Calu3 (cell line): ENCODE measurements at places on chromosomes 6 and 20. TPM values are rescaled to one million over a fixed set of nuclear protein-coding genes. Genes with fewer than 3 reads are reported as not detected.

- H3K4me1 ChIP-seq = no peaks in the 10 kb centered on the region
- no peak overlapping the region for H3K27ac ChIP-seq
- DNase-seq = no peak
- H3K36me3 ChIP-seq = no peaks in the 10 kb centered on the region
- no peak overlapping the region for H3K4me3 ChIP-seq
These were observed 12.2 kb downstream of the LIN28B start for GRCh38 chr6:104969108-104969507.

GRCh38 chr6:27616328-27617045, 143.6 kb upstream of the ZNF184 start:
- H3K36me3 ChIP-seq = peaks cover 14% of the 10 kb centered on the region
- no peaks in the 10 kb centered on the region for H3K4me1 ChIP-seq
- H3K4me3 ChIP-seq = peak overlapping the region; percentile 77
- no peak overlapping the region for H3K27ac ChIP-seq

DNA sequence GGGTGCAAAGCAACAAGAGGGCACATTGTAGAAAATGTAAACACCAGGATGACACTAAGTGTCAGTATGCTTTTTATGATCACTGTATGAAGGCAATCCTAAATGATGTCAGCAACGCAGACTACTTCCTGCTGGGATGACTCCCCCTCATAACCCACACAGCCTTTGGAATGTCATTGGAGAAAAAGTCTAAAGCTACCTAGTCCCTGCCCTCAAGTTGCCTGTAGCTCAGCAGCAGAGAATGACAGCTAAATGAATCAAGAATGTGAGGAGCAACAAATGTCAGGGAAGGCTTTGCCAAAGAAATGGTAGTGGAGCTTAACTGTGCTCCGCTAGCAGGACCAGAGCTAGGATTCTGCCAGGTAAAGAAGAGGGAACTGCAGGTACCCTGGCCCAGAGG, 555.6 kb downstream of the CD83 start:
- H3K27ac ChIP-seq = no peak overlapping the region
- no peaks in the 10 kb centered on the region for H3K27me3 ChIP-seq
- H3K4me1 ChIP-seq = peaks cover 8% of the 10 kb centered on the region
- DNase-seq = no peak

GRCh38 chr20:41169791-41170351, 32.5 kb downstream of the PLCG1 start:
- no peak for DNase-seq
- peaks cover 23% of the 10 kb centered on the region for H3K36me3 ChIP-seq
- no peak overlapping the region for H3K4me3 ChIP-seq
- no peaks in the 10 kb centered on the region for H3K4me1 ChIP-seq

- H3K27ac ChIP-seq = peak overlapping the region; percentile 70
- DNase-seq = peak; percentile 66
- H3K36me3 ChIP-seq = peaks cover 71% of the 10 kb centered on the region
These were observed 28.7 kb downstream of the KCNK5 start for GRCh38 chr6:39200498-39201020.

DNA sequence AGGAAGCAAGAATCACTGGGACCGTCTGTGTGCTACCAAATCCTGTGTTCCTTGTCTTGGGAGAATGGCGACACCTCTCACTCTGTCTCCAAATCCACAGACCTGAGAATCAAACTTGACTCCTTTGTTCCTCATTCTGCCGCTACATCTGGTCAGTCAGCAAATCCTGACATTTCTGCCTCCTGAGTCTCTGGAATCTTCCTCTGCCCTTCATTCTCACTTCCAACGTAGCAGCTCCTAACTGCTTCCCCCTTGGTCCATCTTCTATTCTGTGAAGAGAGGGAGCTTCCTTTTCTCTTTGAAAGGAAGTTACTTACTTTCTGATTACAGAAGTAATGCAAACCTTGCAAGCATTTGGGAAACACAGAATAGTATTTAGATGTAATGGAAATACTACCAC, 37.7 kb downstream of the SYTL3 start:
- no peak for DNase-seq
- no peaks in the 10 kb centered on the region for H3K36me3 ChIP-seq
- no peaks in the 10 kb centered on the region for H3K27me3 ChIP-seq
- no peak overlapping the region for H3K4me3 ChIP-seq

GRCh38 chr20:2626853-2627541, 25.4 kb upstream of the NOP56 start:
- H3K27ac ChIP-seq = peak overlapping the region; percentile 58
- DNase-seq = peak; percentile 86
- H3K4me1 ChIP-seq = peaks cover 11% of the 10 kb centered on the region
- no peaks in the 10 kb centered on the region for H3K27me3 ChIP-seq
- H3K4me3 ChIP-seq = peak overlapping the region; percentile 14

DNA sequence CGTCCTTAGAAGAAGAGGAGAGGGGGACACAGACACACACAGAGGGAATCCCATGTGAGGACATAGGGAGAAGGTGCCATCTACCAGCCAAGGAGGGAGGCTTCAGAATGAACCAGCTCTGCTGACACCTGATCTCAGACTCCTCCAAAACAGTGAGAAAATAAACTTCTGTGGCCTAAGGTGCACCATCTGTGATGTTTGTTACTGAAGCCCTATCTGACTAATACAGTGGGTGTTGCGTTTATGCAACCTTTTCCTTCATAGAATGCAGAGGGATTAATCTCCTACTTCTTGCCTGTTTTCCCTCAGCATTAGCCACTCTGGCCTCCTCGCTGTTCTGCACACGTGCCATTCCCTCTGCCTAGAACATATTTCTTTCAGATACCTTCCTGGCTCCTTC, 81.5 kb upstream of the EDN1 start:
- H3K4me3 ChIP-seq = no peak overlapping the region
- H3K27me3 ChIP-seq = no peaks in the 10 kb centered on the region
- no peak overlapping the region for H3K27ac ChIP-seq
- DNase-seq = no peak
- H3K36me3 ChIP-seq = no peaks in the 10 kb centered on the region

GRCh38 chr20:48716086-48716485, 111.7 kb downstream of the PREX1 start:
- H3K4me1 ChIP-seq = no peaks in the 10 kb centered on the region
- peaks cover 89% of the 10 kb centered on the region for H3K27me3 ChIP-seq
- no peak overlapping the region for H3K4me3 ChIP-seq
- no peaks in the 10 kb centered on the region for H3K36me3 ChIP-seq

DNA sequence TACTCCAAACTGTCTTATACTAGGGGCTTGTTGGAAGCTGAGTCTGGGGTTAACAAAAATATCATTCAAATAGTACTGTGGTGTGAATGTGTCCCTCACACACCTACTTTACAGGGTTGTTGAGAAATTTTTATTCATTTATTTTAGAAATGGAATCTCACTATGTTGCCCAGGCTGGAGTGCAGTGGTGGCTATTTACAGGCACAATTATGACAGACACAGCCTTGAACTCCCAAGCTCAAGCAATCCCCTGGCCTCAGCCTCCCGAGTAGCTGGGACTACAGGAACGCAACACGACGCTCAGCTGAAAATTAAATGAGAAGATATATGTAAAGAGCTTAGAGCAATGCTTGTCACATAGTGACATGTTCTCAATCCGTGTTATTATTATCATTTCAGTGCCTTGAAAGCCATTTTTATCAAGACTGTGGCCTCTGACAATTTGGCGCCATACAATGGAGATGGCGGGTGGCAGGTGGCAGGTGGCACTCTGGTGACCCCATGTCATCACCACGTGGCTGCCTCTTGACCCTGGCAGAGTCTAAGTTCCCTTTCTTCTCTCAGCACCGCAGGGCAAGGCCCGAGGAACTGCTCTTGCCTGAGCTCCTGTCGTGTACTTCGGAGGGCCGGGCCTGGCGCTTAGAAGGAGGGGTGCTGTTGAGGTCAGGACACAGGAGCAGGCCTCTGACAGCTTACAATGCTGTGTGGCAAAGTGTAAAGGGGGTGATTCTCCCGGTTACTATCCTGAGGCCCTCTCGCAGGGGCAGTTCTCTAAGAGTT, 64.5 kb downstream of the STX11 start:
- H3K36me3 ChIP-seq = peaks cover 22% of the 10 kb centered on the region
- H3K27ac ChIP-seq = peak overlapping the region; percentile 99
- no peak for DNase-seq
- peaks cover 16% of the 10 kb centered on the region for H3K4me1 ChIP-seq
- peak overlapping the region; percentile 80 for H3K4me3 ChIP-seq
- peaks cover 13% of the 10 kb centered on the region for H3K27me3 ChIP-seq

- H3K4me1 ChIP-seq = peaks cover 58% of the 10 kb centered on the region
- H3K36me3 ChIP-seq = peaks cover 53% of the 10 kb centered on the region
- H3K27ac ChIP-seq = peak overlapping the region; percentile 99
- DNase-seq = peak; percentile 67
- peaks cover 14% of the 10 kb centered on the region for H3K27me3 ChIP-seq
These were observed 533 bp downstream of the ZFAND3 start for GRCh38 chr6:37819802-37820717.

GRCh38 chr6:2948228-2949025, 22.9 kb downstream of the SERPINB6 start:
- no peaks in the 10 kb centered on the region for H3K27me3 ChIP-seq
- no peak overlapping the region for H3K4me3 ChIP-seq
- H3K4me1 ChIP-seq = no peaks in the 10 kb centered on the region
- no peak overlapping the region for H3K27ac ChIP-seq
- DNase-seq = no peak
- peaks cover 5% of the 10 kb centered on the region for H3K36me3 ChIP-seq

DNA sequence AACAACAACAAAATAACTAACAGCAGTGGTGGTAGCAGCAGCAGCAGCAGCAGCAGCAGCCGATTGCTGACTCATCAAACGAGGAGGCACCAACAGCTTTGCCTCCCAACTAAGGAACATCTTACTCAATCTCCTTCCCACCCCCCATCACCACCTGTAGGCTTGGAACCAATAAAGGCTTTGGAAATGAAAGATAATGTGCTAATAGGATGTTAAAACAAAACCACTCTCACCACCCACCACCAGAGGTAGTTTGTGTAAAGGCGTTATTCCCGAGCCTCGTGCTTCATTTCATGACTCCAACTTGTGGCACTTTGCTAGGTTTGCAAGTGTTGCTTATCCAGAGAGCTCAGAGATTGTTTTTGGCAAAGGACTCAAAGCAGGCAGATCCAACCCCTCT, 346.5 kb downstream of the CD83 start:
- peaks cover 29% of the 10 kb centered on the region for H3K27me3 ChIP-seq
- H3K4me3 ChIP-seq = no peak overlapping the region
- DNase-seq = no peak

- H3K4me1 ChIP-seq = no peaks in the 10 kb centered on the region
- no peaks in the 10 kb centered on the region for H3K27me3 ChIP-seq
- no peak for DNase-seq
- H3K27ac ChIP-seq = no peak overlapping the region
- no peaks in the 10 kb centered on the region for H3K36me3 ChIP-seq
- no peak overlapping the region for H3K4me3 ChIP-seq
These were observed 792.0 kb downstream of the MAFB start for GRCh38 chr20:39897058-39897457.

DNA sequence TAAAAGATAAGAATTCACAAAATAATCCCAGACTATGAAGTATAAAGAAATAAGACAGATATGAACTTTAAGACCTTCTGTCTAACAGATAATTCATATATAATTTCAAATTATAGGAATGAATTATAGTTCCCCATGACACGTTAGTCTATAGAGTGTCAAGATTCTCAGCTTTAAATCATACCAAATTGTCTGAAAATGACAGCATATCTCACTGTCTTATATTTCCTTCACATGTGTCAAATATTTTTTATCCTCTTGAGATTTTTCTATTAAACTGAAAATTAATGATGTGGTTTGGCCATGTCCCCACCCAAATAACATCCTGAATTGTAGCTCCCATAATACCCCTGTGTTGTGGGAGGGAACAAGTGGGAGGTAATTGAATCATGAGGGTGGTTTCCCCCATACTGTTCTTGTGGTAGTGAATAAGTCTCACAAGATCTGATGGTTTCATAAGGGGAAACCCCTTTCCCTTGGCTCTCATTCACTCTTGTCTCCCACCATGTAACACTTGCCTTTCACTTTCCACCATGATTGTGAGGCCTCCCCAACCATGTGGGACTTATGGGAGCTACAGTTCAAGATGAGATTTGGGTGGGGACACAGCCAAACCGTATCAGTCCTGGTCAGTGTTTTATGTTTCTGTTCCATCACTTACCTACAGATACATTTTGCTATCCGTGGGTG, 825.3 kb upstream of the GJE1 start:
- H3K27ac ChIP-seq = no peak overlapping the region
- H3K36me3 ChIP-seq = no peaks in the 10 kb centered on the region
- H3K4me3 ChIP-seq = no peak overlapping the region
- peaks cover 8% of the 10 kb centered on the region for H3K4me1 ChIP-seq
- DNase-seq = no peak

GRCh38 chr6:6942831-6943230, 164.9 kb upstream of the RREB1 start:
- H3K36me3 ChIP-seq = no peaks in the 10 kb centered on the region
- H3K27ac ChIP-seq = no peak overlapping the region
- no peak for DNase-seq
- H3K27me3 ChIP-seq = no peaks in the 10 kb centered on the region

GRCh38 chr6:90415178-90415577, 118.5 kb upstream of the BACH2 start:
- no peak for DNase-seq
- H3K27ac ChIP-seq = peak overlapping the region; percentile 50
- H3K27me3 ChIP-seq = no peaks in the 10 kb centered on the region
- no peaks in the 10 kb centered on the region for H3K36me3 ChIP-seq
- H3K4me1 ChIP-seq = peaks cover 41% of the 10 kb centered on the region

DNA sequence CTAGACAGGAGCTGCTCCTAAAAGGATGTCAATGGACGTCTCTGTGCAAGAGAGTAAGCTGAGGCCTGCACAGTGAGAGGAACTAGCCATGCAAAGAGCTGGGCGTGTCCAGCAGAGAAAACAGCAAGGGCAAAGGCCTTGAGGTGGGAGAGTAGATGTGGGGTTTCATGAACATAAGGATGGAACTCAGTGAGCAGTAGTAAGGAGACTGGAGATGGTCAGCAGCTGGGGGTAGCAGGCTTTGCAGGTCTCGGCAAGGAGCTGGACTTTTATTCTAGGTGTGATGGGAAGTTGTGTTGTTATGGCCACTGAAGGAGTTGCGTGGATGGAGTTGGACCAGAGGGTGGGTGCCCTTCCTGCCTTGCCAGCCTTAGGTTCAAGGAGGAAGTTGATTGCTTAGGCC, 90.7 kb upstream of the SIRPA start:
- H3K36me3 ChIP-seq = no peaks in the 10 kb centered on the region
- peaks cover 30% of the 10 kb centered on the region for H3K4me1 ChIP-seq
- H3K4me3 ChIP-seq = no peak overlapping the region
- DNase-seq = no peak

DNA sequence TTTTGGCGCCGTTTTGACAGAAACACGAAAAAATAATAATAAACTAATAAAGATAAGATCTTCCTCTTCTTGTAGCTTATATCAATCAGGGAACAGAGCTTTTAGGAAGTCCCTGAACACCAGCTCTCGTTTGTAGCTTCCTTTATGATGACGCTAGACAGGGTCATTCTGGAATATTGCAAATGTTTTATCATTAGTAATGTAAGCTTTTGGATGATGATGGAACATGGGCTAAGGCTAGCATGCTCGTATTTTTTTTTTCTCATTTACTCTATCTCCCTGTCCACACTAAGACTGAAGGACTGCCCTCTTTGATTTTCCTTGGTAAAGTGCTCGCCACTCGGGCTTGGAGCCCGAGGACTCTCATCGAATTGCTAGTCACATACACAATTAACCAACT, 22.1 kb upstream of the POM121L2 start:
- H3K4me3 ChIP-seq = no peak overlapping the region
- H3K36me3 ChIP-seq = peaks cover 6% of the 10 kb centered on the region
- H3K4me1 ChIP-seq = peaks cover 9% of the 10 kb centered on the region
- H3K27ac ChIP-seq = no peak overlapping the region

The SFT2D1 gene
- total RNA-seq = 76.4 and 82.4 TPM in 2 replicates

The CST9 gene
- not detected in 2 replicates for total RNA-seq

The SEMG1 gene
- 0.21 TPM in 1 of 2 replicates, not detected in the other for total RNA-seq

The COL10A1 gene
- total RNA-seq = not detected in 2 replicates

The PTK6 gene
- total RNA-seq = 15.9 and 22.5 TPM in 2 replicates

The TINAG gene
- total RNA-seq = 12.6 and 17.4 TPM in 2 replicates

The SRSF12 gene
- total RNA-seq = 1.7 and 1.8 TPM in 2 replicates

The GPR63 gene
- total RNA-seq = 1.3 and 2.7 TPM in 2 replicates

The TAGAP gene
- total RNA-seq = 0.17 and 0.64 TPM in 2 replicates

The DLK2 gene
- 0.59 and 0.86 TPM in 2 replicates for total RNA-seq

The SCUBE3 gene
- total RNA-seq = 0.44 and 0.47 TPM in 2 replicates

The FERMT1 gene
- 18.5 and 23.5 TPM in 2 replicates for total RNA-seq
